ENCODE measurements at places on chromosomes 2 and 18.

DNA sequence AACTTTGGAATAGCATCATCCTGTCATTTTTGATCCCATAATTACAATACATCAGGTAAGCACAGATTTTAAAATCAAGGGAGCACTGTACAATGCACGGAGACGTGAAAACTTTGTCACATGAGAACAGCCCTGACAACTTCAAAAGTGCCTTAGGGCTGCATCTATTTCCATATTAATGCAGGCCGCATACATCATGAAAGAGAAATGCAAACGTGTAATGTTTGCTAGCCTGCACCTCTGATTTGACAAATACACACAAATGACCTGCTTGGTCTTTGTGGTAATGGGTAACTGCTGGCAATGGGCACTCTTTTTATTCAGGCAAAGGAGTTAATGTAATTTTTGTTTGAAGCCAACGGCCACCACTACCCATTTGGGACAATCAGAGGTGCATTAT, 202.0 kb upstream of the EPHA4 start:
- no peak for DNase-seq

- no peak for DNase-seq
Observed at GRCh38 chr2:54966837-54967236, 83.4 kb downstream of the RTN4 start.

DNA sequence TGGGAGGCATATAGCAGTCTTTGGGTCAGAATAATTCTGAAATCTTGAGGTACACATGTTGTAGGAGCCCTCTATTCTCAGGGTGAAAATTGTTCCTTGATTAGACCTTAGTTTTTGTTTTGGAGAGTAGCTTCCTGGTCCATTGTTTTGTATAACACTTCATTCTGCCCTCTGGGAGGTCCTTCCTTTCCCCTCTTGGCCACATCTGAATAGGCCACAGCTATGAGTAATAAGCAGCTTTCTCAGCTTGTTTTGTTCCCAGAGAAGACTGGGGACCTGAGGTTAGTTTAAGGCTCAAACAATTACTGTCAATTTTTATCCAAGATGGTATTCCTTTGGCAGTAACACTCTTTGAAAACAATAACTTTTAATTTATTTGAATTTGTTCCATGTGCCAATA, 72.6 kb upstream of the NOL4 start:
- DNase-seq: no peak

GRCh38 chr2:100606726-100607343, 44.0 kb downstream of the PDCL3 start:
- DNase-seq: no peak

DNA sequence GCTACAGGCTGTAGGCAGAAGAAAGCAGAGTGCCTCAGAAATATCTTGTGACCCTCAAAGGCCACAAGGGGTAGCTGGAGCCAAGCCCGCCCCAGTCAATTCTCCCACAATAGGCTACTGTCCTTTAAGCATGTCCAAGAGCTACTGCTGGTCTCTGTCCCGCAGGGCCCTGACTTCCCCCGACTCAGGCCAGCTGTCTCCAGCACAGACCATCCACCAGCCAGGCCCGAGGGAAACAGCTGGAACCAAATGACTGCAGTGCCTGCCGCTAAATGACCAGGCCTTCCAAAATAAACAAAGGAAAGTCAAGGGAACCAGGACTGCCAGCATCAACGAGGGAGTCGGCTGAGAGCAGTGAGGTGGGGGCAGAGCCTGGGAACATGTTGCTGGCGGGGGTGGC, 36.7 kb downstream of the MCFD2 start:
- no peak for DNase-seq

GRCh38 chr2:229586012-229586411, 128.3 kb downstream of the DNER start:
- no peak for DNase-seq

- no peak for DNase-seq
Observed at GRCh38 chr2:141630407-141630930, 500.3 kb downstream of the LRP1B start.

All from stimulated activated CD8-positive, alpha-beta memory T cell treated with anti-CD3 and anti-CD28 coated beads, Interleukin-7, amount 100 ng/mL, for 48 hours (primary cell).